NCI-H1436 (cell line): ENCODE measurements at places on chromosomes 6 and 20.

DNA sequence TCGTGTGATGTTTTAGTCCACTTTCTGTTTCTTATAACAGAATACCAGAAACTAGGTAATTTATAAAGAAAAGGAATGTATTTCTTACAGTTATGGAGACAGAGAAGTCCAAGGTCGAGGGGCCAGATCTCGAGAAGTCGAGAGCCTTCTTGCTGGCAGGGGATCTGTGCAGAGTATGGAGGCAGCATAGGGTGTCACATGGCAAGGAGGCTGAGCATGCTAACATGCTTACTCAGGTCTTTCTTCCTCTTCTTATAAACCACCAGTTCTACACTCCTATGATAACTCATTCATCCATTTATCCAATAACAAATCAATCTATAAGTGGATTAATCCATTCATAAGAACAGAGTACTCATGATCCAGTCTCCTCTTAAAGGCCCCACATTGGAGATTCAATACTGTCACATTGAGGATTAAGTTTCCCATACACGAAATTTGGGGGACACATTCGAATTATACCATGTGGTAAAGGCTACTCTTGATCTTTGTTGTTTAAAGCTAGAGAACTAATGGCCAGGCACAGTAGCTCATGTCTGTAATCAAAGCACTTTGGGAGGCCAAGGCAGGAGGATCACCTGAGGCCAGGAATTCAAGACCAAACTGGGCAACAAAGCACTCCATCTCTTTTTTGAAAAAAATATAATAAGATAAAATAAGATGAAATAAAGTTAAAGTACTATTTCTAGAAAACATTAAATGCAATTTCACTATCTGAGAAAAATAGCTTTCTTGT is 2.1 kb downstream of the GOPC start:
- DNase-seq: no peak

DNA sequence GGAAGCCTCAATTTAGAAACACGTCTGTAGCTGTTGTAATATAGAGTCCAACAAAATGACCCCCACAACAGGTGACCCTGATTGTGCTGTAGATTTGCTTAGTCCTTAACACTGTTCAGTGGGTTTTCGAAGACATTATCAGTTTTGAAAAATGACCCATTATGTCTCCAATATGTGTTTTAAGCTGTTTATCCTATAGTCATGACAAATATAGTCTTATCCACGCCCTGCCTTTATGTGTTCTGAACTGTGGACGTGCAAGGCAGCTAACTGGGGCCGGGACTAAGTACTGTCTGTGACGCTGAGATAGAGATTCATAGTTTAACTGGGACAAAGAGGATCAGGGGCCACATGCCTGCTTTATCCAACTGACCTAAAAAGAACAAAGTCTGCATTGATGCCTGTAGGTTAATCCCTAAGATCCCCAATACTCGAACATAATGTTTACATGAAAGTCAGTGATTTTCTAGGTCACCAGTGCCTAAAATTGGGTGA is 192.4 kb downstream of the CD83 start:
- no peak for DNase-seq

- DNase-seq: no peak
Measured at GRCh38 chr6:24207413-24207812, 81.4 kb downstream of the NRSN1 start.

GRCh38 chr6:87105823-87106222 is 10.9 kb upstream of the CGA start:
- DNase-seq: no peak

DNA sequence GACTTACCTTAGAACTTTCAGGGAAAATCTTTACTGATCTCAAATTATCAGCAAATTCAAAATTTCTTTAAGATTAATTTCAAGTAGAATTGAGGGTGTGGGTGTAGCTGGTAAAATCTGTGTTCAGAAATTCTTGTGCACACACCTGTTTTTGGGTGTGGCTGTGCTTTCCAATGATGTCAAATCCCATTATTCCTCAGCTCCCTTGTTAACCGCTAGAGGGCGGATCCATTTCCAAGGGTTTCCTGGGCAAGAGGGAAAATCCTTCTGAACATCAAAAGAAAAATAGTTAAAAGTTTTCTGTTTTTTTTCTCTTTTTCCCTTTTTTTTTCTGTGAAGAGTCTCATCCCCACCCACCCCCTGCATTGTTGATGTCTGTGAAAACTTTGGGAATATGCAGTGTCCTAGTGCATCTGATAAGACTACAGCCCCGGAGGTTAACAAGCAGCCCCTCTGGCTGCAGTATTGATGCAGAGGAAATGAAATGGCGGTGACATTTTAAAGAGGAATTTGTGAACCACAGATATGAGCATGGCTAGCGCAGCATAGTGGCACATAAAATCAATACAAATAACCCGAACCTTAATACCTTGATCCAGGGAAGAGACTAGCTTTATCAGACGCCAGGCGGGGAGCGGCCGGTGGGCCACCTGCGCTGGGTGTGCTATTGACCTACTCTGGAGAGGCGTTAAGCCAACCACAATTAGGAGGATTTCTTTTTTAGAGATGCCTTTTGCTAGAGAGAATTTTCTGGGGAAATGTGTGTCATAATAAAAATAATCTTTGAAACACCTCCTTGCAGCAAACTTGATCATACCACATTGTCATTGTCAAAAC is 130.9 kb downstream of the FOXA2 start:
- no peak for DNase-seq

- DNase-seq: no peak
Measured at GRCh38 chr6:105272786-105273185, 93.0 kb upstream of the POPDC3 start.

DNA sequence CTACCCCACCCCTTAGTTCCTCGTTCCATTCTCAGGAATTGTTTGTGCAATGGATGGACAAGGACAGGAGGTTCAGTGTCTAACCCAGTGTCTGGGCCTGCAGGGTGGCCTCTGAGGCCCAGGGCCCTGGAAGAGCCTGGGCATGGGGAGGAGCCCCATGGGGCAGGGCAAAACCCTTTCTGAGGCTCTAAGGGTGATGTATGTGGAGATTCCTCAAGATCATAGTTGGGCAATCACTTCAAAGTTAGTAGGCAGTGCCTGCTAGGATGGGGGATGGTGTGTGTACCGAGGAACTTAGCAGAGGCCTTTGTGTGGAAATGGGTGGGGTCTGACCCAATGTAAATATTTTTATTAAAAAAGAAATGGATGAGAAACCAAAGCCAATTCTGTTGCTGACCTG is 6.7 kb upstream of the C2 start:
- no peak for DNase-seq

DNA sequence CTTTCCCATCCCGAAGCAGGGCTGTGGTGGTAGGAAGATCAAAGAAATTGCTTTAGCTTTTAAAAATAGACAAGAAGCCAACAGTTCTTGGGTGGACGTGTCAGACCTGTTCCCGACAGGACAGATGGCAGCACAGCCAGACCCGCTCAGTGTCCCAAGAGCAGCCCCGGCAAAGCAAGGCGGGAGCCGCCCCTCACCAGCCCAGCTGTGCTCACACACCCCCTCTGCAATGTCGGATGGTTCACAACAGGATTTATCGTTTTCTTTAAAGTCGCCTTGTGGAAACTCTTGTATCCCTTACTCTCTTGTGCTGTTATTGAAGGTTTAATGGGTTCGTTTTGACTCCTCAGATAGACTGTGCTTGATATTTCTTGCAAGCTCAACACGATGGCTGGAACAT is 302.4 kb downstream of the THBS2 start:
- DNase-seq: no peak

GRCh38 chr20:47202733-47203667 is 153.5 kb downstream of the ZMYND8 start:
- no peak for DNase-seq

DNA sequence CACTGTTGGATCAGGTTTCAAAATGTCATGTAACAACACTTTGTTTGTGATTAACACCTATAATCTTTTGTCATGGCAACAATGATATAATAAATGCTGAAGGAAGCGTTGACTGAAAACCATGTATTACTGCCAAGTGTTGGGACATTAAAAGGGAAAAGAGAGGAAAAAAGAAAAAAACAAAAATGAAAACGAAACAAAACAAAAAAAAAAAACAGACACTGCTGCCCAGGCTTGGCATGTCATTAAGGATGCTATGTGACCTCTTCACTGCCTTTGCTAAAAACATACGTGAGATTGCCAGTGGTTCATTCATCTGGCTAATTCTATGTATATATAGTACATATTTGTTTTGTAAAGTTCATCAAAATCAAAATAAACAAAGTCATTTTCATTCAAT is 516.7 kb upstream of the RNF217 start:
- no peak for DNase-seq

DNA sequence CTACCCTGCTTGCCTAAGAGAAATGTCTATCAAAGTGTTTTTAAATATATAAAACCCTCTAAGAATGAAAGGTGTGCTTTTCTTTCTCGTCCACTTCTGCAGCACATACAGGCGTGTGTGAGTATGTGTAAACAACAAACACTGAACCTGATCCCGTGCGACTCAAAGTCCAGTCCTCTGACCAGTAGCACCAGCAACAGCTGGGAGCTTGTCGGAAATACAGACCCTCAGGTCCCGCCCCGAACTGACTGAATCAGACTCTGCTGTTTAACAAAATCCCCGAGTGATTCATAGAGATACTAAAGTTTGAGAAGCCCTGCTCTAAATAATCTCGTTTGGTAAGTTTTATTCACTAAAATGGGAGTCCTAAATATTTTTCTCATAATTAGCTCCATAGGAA is 208.0 kb upstream of the KCNQ5 start:
- no peak for DNase-seq

- no peak for DNase-seq
Measured at GRCh38 chr6:34638834-34639736, 57.5 kb downstream of the ILRUN start.

DNA sequence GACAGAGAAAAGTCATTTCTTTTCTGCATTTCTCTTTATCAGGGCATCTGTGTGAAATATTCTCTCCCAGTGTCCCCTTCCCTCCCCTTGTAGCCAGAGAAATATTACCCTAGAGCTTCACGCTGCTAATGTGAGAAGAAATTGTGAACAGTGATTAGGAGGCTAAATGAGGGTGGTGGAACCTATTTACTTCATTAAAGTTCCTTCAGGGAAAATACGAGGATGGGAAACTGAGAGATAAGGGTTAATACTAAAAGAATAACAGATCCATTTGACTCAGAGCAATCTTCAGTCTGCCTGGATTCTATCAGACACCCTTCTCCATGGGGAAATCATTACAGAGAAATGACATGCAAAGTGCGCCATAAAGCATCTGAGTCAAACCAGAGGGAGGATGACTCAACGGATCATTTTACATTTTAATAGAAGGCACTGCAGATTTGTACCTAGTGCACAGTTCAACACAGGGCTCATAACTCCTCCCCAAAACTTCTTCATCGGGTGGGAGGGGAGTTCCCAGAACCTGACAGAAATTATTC is 131.3 kb downstream of the GJA10 start:
- DNase-seq: peak; percentile 67

GRCh38 chr20:58839474-58839874 is 11.2 kb downstream of the GNAS-AS1 start:
- peak; percentile 6 for DNase-seq

- no peak for DNase-seq
Measured at GRCh38 chr6:45657226-45657625, 279.5 kb upstream of the SUPT3H start.

GRCh38 chr20:13200767-13201500 is 20.1 kb upstream of the ISM1 start:
- peak; percentile 98 for DNase-seq

- no peak for DNase-seq
Measured at GRCh38 chr6:42118162-42119001, 24.0 kb downstream of the C6orf132 start.

- no peak for DNase-seq
Measured at GRCh38 chr6:41538556-41539182, 7.5 kb upstream of the FOXP4 start.

- DNase-seq: no peak
Measured at GRCh38 chr6:169880516-169880915, 129.1 kb downstream of the ERMARD start.

DNA sequence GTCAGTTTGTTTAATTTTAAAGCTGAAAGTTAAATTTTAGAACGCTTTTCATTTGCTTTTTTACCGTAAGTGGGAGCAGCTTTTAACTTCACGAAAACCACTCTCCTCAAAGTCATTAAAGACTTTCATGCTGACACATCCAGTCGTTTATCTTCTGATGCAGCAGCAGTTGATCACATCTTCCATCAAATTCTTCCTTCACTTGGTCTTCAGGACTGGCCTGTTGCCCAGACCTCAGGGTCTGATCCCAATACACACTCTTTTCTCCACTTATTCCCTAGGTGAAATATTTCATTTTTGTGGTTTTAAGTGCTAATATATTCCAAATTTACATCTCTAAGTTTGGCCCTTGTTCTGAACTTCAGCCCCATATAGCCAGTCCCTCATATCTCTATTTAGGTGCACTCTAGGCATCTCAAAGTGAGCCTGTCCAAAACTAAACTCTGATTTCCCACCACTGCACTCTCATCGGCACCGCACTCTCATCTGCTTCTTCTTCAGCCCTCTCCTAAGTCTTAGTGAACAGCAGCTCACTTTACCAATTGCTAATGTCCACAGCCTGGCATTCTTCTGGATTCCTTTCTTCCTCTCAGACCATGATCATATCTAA is 20.4 kb downstream of the AFDN start:
- DNase-seq: no peak

DNA sequence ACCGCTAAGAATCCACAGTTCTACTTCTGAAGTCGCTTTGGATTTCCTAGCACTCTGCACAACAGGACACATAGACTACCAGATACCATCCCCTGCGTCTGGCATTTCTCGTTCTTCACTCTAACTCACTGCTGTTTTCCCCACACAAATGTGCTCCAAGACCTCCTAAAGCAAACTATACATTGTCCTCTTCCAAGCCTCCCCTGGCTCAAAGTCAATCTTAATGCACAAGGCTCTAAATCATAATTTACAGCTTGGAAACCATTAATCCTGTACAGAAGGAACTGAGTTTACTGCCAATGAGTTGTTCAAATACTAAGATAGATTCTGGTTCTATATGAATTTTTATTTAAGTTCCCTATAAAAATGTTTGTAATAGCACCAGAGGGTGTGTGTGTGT is 128.5 kb downstream of the HIVEP2 start:
- no peak for DNase-seq

DNA sequence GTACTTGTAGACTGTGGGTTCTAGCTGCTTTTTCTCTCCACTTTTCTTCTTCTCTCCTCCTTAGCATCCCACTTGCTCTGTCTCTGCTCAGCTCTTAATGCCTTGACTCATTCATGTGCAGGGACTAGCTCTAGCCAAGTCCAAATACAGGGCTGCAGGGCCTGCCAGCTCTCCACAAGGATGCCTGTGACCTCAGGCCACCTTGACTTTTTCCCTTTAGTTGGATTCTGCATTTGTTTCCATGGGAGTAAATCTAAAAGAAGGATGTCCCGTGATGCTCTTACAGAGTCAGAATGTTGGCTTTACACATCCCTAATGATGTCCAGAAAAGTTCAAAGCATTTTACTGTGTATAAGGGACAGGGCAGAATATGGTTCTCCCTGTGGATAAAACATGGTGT is 101.8 kb upstream of the PREP start:
- DNase-seq: no peak
